GM12865 (cell line): ENCODE measurements at places on chromosomes 2 and 18.

DNA sequence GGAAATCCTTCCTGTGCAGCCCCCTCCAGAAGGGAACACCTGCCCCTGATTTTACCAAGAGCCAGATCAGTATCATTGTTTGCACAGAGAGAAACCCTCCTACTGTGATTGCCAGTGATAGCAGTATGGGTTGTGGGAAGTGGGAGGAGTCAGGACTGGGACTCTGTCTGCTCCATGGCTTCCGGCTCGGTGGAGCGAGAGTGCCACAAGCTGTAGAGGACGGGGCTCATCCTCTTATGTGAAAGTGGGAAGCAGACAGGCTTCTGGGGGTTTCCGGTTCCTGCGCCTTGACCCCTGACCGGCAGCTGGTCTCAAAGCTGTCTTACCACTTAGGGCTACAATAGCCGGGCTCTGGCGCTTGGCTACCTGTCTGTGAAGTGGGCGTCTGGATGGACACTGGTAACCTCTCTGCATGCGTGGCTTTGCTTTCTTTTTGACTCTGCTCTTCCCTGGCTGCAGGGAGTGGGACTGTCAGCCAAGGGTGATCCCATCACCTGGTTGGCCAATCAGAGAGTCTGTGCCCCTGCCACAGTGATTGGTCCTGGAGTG is 79.7 kb downstream of the BCL2L11 start:
- no peak for DNase-seq

DNA sequence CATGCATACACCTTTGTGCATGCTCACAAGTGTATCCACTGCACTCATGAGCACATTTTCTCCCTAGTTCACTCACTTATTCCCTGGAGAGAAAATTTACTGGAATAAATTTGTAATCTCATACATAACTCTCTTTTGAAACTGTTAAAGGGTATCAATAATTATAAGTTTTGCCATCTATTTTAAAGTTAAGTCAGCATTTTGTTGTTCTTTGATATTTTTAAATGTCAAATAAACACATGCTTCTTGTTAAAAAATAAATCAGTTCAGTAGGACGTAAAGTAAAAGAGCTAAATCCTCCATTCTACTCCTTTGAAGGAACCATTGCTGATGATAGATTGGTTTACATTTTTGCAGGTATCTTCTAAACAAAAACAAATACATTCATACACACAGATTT is 522.1 kb downstream of the NR4A2 start:
- no peak for DNase-seq

- no peak for DNase-seq
Observed at GRCh38 chr2:197311421-197312033, 947 bp upstream of the ANKRD44 start.

- DNase-seq: no peak
Observed at GRCh38 chr2:61534926-61535325, 3.2 kb downstream of the XPO1 start.

GRCh38 chr2:218047536-218048225 is 21.4 kb upstream of the RUFY4 start:
- no peak for DNase-seq

- DNase-seq: no peak
Observed at GRCh38 chr2:3261511-3261910, 116.1 kb downstream of the EIPR1 start.

DNA sequence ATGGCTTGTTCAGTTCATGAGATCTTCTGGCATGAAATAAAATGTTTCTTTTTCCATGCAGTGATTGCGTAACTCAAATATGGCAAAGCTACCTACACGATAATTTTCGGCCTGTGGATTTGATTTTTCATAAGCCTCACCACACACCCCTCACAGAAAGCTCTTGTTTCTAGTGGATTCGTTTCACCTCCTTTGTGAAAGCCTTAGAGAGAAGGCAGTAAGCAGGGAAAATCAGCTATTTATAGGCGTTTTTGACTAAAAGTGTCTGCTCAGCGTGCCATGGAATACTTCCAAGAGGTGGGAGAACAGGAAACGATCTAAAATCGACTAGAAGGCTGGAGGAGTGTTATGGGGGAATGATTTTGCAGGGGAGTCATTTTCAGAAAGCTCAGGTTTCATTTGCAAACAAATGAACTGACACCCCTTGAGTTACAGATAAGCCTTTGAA is 417.9 kb downstream of the TGIF1 start:
- DNase-seq: no peak

DNA sequence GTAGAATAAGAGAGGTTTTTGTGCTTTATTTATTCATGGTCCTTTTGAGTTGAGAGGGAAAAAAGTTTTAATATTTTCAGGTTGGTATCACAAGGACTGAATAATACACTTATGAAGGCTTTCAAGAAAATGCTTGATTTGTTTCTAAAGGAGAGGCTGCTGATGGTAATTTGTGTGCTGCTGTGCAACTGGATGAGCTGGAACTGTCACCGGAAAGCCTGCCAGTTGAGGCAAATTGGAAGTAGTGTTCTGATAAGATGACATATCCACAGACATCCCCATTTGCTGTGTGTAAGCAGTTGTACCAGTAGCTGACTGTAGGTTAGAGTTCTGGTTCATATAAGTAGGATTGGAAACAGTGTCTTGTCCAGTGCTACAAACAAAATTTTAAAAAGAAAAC is 21.6 kb upstream of the CACNB4 start:
- DNase-seq: no peak

DNA sequence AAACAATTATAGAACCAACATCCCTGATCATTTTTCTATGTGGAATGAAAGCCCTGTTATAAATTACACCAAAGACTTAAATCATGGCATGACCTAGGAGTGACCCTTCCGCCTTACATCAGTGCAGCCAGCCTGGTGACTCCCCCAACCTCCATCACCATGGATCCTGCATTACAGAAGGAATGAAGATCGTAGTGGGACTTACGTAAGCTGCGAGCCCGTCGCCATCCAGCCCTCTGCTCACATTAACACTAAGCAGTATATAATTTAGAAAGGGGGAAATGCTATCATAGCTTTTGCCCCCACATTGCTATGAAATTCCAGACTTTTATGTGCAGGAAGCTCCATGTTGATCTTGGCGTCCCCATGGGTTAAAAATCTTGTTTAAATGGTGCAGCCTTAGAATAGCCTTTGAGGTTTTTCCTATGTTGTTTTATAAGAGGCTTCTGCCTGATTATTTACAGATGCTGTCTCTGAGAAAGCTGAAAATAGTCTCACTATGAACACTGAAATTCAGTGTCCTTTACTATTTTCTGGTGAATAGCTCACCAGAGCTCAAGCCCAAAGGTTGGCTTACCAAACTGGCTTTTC is 76.3 kb downstream of the COLEC12 start:
- DNase-seq: no peak

- DNase-seq: no peak
Observed at GRCh38 chr2:55013936-55014335, 36.3 kb downstream of the RTN4 start.

GRCh38 chr2:227031379-227031778 is 132.6 kb downstream of the COL4A4 start:
- no peak for DNase-seq

DNA sequence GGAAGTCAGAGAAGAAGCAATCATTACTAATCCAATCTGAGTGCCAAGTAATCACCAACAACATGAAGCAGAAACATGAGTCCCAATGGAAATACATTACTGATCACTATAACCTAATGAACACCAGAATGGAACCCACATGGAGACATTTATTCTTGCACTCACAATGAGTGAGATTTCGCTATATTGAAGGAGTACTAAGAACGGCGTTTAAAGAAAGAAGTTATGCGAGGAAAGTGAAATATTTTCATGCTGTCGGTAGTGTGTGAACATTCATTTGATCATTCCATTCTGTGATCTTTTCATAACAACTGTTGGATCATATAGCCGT is 181.1 kb downstream of the IRS1 start:
- DNase-seq: no peak

DNA sequence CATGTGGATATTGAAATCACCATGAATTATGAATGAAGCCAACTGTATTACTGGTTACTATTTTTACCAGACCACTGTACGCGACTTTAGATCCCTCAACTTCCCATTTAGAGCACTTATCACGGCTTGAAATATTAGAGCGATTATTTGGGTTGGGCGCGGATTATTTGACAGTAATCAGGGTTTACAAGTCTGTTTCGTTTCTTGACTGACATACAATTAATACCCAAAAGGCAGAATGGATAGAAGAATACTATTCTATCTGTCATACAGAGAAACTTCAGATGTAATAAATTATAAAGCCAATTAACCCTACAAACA is 496 bp upstream of the NAPG start:
- no peak for DNase-seq

GRCh38 chr2:180662941-180663471 is 317.4 kb upstream of the UBE2E3 start:
- no peak for DNase-seq

- no peak for DNase-seq
Observed at GRCh38 chr2:128197059-128197458, 106.1 kb downstream of the UGGT1 start.

DNA sequence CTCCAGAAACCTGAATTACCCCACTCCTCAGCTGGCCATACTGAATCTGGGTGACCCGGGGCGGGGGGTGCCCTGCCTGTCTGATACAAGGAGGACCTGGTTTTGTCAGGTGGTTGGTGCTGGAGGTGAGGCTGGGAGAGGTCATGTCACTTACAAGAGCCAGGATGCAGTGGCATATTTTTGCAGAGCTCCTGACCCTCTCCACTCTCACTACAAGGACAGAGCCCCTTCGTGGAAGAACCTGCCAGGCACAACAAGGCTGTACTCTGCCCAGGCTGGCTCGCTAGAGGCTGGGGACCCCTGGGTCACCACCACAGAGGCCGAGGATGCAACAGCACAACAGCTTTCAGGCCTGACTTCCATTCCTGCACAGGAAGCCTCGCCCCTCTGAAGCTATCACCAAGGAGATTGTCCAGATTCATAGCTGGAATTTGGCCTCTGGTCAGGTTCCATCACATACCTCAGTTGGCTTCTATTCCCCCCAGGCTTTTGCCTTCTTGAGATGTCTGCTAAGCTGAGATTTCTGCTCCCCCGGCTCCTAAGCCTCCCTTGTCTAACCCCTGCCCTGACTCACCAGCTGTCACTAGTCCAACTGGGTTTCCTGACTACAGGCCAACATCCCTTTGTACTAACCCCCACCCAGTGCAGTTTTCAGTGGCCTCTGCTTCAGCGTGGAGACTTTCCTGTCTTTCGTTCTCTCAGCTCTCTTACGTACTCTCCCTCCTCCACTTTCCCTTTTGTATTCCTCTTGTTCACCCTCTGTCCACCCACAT is 132.5 kb upstream of the EPAS1 start:
- no peak for DNase-seq
